NCI-H1092 treated with DMSO at 0.1 percent for 48 hours (cell line): ENCODE measurements at places on chromosomes 3 and 15.

- no peak for DNase-seq
Observed at GRCh38 chr3:195555110-195555509, 12.0 kb upstream of the PPP1R2 start.

DNA sequence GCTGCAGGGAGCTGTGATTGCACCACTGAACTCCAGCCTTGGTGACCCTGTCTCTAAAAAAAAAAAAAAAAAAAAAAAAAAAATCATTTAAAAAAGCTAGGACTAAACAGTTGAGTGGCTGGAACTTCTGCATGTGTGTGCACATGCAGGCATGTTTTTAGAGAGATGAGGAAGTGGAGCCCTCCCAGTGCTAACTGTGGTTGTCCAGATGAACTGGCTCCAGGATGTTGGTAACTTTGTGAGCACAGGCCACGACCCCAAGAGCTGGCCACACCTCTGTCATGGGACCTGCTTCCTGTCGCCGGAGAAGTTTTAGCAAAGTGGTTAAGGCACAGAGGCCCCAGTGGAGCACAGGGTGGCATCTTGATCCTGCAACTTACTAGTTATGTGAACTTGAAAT, 27.0 kb downstream of the CHCHD6 start:
- DNase-seq = no peak

GRCh38 chr3:18786650-18787323, 361.5 kb upstream of the KCNH8 start:
- no peak for DNase-seq

GRCh38 chr3:188309437-188310269, 155.7 kb downstream of the LPP start:
- DNase-seq = no peak
